K562 (cell line): ENCODE measurements at places on chromosomes 11 and 22. TPM values are rescaled to one million over a fixed set of nuclear protein-coding genes. Genes with fewer than 3 reads are reported as not detected.
A peak's percentile ranks its signal among the peaks of the same experiment; 100 is the strongest.

Gene CD3D
- total RNA-seq = 34.9 and 36.2 TPM in 2 replicates

Gene OR5AP2
- not detected in 2 replicates for total RNA-seq

DNA sequence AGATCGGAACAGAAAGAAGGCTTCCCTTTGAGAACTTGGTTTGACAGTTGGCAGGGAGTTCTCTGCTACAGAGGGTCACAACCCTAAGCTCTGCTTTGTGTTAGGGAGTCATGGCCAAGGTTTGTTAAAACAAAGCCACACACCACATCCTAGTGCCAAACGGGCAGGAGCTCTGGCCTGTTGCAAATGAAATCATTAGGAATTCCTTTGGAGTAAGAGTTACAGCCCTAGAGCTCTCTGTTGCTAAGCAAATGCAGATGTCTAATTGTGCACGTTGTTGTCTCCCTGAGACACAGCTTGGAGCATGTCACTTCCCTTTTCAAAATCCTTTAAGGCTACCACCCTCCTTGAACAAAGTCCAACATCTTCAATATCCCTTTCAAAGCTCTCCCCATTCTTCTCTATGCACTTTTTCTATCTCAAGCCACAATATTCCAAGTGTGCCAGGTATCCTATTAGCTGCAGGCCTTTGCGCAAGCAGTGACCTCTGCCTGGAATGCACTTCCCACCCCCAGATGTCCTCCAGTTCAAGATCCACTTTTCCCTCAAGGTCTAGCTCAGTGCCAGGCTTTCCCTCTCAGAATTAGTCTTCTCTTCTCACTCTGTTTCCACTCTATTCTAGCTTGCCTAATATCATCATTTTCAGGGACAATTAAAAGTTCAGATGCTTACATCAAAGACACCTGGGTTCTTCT lies 253.7 kb upstream of the POU2AF2 start:
- no peak for DNase-seq

GRCh38 chr11:134632347-134633119 lies 220.5 kb upstream of the B3GAT1 start:
- DNase-seq = no peak

GRCh38 chr11:84313830-84314359 lies 1027.7 kb upstream of the CCDC90B start:
- DNase-seq = no peak

DNA sequence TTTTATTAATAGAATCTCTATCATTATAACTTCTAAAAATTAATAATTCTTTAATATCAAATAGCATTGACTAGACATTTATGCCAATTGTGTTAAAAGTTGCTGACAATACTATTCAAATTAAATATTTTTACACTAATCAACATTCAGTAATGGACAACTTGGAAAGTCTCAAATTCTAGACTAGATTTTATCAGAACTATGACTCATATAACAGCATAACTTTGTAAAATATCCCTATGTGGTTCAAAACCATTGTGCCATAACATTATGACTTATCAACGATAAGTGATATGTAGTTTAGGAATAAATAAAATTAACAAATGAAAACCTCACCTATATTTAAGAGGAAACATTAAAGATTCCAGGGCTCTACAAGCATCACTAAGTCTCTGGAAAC lies 291.8 kb downstream of the SBF2 start:
- DNase-seq = no peak

Gene C11orf87
- total RNA-seq = not detected in 2 replicates

GRCh38 chr11:797296-798092 lies 587 bp downstream of the SLC25A22 start:
- peak; percentile 63 for DNase-seq

Gene EIF3M
- 602 and 621 TPM in 2 replicates for total RNA-seq

DNA sequence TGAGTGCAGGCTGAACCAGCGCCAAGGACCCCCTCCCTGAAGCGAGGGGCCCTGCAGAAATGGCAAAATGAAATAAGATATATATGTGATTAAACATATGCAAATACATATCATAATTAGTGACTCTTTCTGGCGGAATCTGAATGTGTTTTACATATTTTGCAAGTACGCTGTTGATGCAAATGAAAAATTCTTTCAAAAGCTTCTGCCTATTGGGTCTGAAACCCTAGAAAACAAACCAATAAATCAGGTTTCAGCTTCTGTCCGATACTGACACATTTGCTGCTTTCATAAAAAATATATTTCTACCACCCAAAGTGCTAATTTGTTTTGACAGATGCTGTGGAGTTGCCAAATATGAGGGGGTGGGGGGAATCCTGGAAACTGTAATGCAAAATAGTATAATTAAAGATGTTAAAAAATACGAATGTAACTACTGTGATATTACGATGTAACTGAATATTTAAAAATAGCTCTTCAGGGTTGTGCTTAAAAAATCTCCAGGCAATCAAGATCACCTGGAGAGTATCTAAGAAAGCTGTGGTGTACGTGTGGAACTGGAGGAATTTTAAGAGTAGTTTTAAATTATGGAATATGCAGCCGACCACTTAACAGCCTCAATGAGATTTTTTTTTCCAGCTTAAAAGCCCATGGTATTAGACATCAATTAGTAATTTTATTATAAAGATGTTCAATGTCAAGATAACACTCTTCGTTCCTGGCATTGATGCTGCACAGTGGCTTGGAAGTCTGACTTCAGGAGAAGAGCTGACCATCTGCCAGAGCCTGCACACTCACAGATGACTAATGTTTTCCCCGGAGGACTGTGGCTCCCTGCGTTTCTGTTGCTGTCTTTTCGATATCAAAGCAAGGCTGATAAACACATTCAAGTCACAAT lies 122.2 kb upstream of the RCN1 start:
- no peak for DNase-seq

- DNase-seq = no peak
Measured at GRCh38 chr22:33570110-33570509, 350.2 kb downstream of the LARGE1 start.

Gene PTPMT1
- 67.2 and 83.6 TPM in 2 replicates for total RNA-seq

- peak; percentile 42 for DNase-seq
Measured at GRCh38 chr11:9091044-9091922, at the start of gene SCUBE2. Gene SCUBE2, minus strand, starts transcription at chr11:9091599. Its CDS starts 71 bp downstream, at chr11:9091528.

Gene OR10A2
- total RNA-seq = not detected in 2 replicates

DNA sequence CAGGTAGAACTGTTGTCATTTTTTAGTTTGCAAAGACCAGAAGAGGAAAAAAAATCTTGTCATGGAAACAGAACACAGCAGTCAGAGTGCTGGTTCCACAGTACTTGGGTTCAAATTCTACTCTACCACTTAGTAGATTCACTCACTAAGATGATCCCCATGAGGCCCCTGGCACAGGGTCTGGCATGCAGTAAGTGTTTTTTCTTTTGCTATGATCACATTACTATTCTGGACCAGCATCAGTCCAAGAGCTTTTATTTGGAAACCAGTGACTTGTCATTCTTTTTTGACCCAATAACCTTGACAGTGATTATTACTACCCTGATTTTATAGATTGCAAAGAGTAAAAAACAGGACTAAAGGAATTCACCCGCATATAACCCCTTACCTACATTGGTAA lies 4.1 kb downstream of the EEF1G start:
- no peak for DNase-seq

DNA sequence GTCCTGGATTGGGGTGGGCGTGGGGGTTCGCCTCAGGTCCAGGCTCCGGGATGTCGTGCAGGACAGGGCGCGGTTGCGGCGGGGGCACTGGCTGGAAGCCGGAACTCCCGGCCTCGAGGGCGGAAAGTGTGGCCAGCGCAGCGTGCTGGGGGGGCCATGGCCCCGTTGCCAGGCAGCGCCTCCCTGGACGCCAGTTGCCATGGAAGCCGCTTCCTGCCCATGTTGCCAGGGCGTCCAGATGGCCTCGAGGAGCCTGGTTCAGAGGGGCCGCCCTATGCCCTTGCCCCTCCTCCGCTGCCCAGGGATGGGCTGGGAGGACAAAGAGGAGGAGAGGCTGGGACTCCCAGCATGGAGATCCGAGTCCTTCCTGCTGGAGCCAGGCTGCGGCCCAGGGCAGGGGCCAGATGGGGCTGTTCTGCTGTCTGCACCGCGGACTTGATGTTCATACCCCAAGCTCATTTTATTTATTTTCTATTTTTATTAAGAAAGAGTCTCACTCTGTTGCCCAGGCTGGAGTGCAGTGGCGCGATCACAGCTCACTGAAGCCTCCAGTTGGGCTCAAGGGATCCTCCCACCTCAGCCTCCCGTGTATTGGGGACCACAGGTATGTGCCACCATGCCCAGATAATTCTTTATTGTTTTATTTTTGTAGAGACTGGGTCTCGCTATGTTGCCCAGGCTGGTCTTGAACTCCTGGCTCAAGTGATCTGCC lies 4.6 kb upstream of the CCDC188 start:
- DNase-seq = peak; percentile 86

GRCh38 chr11:76152741-76153570 lies 53.3 kb downstream of the WNT11 start:
- DNase-seq = peak; percentile 11

Gene FREY1
- 0.76 and 1.1 TPM in 2 replicates for total RNA-seq

Gene GGTLC3
- not detected in 2 replicates for total RNA-seq

- DNase-seq = no peak
Measured at GRCh38 chr11:43992183-43992582, 49.7 kb downstream of the C11orf96 start.

DNA sequence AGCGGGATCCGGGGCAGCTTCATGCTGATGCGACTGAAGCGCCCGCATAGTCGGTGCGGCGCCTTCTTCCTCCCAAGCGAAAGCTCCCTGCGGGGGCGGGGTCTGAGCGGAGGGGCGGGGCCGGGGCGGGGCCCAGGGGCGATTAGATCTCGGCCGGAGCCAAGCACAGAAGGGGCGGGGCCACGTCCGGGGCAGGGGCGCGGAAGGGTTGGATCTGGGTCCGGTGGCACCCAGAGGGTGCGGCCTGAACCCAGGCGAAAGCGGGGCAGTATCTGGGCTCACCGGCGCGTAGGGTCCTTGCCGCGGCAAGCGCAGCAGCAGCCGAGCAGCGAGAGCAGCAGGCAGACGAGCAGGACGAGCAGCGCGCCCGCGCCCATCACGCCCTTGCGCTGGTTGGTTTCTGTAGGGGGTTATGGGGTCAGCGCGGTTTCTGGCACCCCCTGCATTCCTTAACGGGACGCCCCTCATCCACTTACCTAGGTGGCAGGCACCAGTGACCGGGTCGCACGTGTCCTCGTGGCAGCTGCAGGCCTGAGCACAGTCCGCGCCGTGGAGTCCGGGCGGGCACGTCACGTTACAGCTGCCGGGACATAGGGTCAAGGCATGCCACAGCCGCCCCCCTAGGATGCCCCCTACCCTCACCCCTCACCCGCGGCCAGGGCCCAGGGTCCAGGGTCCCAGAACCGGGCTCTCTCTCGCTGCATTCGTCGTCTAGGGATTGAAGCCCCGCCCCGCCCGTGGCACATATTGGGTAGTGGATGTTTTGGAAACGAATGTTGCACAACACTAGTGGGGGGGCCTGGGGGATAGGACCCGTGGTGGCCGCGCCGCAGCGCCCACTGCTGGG lies 8.1 kb downstream of the SCARF2 start:
- peak; percentile 100 for DNase-seq

DNA sequence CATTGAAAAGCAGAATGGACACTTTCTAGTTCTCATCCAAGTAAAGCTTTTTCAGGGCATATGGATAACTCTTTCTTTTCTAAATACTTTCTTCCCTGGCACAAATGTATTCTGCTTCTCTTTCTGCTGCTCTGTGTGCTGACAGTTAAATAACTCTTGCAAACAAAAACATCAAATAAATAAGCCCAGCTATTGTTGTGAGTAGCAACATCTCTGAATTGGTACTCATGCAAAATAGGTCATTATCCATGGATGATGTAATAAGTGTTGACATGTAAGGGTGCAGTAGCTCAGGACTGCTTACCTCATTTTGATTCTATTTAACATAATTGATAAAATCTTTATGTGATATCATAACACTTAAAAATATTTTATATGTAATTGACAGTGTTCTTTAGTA lies 164.3 kb downstream of the MSANTD4 start:
- no peak for DNase-seq

DNA sequence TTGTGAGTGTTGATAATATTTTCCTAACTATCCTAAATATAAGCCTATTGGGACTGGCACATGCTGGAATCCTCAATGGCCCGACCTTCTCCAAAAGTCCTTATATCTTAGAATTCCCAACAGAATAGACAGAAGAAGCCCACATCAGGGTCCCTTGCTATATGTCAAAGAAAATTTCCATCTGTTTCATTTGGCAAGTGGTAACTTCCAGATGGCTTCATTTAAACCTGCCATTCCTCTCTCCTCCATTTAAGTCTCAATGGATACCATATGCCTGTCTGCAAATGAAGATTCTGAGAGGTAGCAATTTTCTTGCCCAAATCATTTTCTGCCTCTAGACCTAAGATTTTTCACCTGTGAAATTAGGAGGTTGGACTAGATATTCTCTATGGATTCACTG lies 73.1 kb upstream of the KCNA4 start:
- no peak for DNase-seq

DNA sequence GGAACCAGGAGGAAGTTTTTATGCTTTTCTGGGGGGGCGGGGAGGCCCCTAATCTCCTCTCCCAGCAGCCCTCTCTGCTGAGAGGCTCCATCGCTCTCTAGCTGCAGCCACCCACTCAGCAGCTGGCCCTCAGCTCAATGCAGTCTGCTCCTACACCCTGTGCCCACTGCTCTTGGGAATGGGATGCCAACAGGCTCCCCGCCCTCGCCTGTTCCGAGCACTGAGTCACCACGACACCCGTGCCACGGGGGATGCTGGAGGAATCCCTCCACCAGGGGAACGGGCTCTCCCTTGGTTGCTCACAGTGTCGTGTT lies 23.5 kb upstream of the SUSD2 start:
- no peak for DNase-seq

Gene A4GALT
- 0.11 TPM in 1 of 2 replicates, not detected in the other for total RNA-seq

- no peak for DNase-seq
Measured at GRCh38 chr11:127965939-127966668, 621.3 kb downstream of the ETS1 start.

GRCh38 chr11:86698639-86699038 lies 26.2 kb upstream of the ME3 start:
- no peak for DNase-seq
